AG08395 (cell line): ENCODE measurements at places on chromosomes 6 and 20.

GRCh38 chr6:116371918-116372209 is 1.1 kb downstream of the DSE start:
- DNase-seq, result no peak

GRCh38 chr6:109062216-109062615 is 32.4 kb downstream of the SESN1 start:
- DNase-seq, result no peak

- DNase-seq, result no peak
These were observed 100.1 kb downstream of the ARID1B start for GRCh38 chr6:156877126-156877863.

GRCh38 chr20:44151621-44152416 is 35.2 kb downstream of the JPH2 start:
- DNase-seq, result no peak

DNA sequence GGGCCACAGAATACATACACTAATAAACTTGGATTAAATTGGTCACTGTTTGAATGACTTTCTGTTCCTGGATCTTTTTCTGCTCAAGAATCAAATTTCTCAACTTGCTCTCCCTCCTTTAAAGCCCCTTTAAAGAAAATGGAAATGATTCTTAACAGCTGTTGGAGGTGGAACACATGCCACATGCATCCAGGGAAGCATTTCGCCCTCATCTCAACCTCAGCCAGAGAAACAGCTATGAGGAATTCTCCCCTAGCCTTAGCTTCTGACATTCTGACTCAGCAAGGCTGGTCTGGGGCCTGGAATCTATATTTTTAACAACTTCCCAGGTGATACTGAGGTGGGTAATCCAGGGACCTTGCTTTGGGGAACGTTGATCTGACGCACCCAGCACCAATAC is 263.4 kb upstream of the ECI2 start:
- peak; percentile 26 for DNase-seq

DNA sequence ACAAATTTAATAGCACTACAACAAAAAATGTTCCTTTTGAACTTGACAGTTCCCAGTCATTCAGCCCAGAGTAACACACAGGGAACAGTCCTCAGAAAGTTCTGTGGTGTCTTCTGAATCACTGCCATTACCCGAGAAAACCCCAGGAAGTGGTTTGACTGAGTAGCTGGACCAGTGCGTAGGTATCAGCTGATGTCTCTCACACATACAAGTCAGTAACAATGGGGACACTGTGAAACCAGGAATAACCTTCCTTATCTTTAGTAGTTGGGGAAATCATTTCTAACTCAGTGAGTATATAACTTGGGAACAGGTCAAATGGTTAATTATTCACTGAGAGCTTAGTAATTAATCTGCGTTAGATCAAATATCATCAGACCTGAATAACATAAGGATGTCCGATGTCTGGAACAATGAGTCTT is 73.1 kb downstream of the HIVEP2 start:
- peak; percentile 89 for DNase-seq

DNA sequence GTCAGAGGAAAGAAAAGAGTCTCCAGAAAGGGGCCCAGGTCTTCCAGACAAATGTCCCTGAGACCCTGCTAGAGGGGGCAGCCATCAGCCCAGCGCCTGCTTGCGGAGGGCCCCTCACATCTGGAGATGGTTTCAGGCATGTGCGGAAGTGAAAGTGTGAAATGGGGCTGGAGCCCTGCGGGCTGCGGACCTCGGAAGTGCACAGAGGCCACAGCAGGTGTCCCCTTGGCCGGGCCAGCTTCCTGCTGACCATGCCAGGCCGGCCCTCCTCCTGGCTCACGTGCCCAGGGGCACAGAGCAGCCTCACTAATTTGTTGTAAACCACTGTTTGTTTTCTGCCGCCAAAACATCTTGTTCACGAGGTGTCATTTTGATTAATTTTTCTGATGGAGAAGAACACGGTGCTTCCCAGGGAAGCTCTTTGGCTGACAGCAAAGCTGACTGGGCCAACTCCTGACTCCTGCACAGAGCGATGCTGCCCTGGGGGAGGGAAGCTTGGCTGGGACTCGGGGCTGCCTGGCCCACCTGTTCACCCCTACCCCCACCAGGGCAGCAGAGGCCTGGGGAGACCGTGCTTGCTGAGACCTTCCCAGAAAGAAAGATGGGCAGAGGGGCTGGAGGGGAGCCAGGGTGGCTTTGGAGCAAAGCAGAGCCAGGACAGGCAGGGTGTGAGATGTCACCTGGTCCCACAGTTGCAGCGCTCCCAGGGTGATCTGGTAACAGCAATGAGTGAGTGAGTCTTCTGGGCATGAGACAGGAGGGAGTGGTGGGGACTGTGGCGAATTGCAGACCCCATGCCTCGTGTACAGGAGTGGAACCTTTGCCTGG is 54.2 kb downstream of the BCAS4 start:
- DNase-seq, result no peak

DNA sequence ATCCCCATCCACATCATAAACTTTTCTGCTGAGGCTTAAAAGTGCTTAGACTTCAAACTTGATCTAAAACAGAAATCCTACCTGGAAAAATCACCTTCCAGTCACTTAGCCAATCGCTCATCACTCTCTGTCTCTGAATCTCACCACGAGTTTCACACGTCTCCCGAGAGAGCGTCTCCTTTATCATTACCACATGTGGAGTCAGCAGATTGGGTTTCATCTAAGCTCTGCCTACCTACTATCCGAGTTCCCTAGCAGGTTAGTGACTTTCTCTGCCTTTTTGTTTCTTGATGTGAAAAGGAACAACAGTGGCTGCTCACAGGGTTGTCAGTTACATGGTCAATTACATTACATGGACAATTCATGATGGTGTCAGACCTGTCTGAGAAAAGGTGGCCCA is 286.2 kb downstream of the ESR1 start:
- no peak for DNase-seq

- DNase-seq, result no peak
These were observed 10.6 kb downstream of the HCRTR2 start for GRCh38 chr6:55184782-55185530.

GRCh38 chr6:130882370-130882769 is 55.2 kb downstream of the SMLR1 start:
- DNase-seq, result no peak

- DNase-seq, result peak; percentile 39
These were observed 54.4 kb downstream of the GOPC start for GRCh38 chr6:117547688-117548621.

GRCh38 chr20:17648315-17648646 is 33.8 kb downstream of the RRBP1 start:
- no peak for DNase-seq

- no peak for DNase-seq
These were observed 26.6 kb upstream of the ILRUN start for GRCh38 chr6:34723203-34723602.

DNA sequence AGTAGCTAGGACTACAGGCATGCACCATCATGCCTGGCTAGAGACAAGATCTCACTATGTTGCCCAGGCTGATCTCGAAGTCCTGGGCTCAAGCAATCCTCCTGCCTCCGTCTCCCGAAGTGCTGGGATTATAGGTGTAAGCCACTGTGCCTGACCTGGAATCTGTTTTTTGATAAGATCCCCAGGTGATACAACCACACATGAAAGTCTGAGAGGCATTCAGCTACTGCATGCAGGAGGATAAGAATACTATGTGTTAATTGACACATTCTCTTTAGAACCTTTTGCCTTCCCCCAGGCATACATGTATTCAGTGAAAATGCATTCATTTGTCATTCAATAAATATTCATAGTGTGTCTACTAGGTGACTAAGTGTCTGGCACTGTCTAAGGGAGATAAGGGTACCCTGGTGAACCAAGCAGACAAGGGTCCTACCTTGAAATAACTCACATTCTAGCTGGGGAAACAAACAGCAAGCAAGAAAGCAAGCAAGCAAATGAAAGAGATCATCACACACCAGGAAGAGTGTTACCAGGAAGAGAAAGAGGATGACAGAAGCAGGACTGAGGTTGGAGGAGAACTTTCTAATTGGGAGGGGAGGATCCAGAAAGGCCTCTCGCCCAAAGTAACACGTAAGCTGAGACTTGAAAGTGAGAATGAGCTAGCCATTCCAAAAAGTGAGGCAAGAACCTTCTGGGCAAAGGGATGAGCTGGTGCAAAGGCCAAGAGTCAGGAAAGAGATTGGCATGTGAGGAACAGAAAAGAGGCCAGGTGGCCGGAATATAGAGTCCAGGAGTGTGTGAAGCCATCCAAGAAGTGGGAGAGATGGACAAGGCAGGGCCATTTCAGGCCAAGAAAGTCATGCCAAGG is 6.5 kb downstream of the GFOD1 start:
- no peak for DNase-seq

DNA sequence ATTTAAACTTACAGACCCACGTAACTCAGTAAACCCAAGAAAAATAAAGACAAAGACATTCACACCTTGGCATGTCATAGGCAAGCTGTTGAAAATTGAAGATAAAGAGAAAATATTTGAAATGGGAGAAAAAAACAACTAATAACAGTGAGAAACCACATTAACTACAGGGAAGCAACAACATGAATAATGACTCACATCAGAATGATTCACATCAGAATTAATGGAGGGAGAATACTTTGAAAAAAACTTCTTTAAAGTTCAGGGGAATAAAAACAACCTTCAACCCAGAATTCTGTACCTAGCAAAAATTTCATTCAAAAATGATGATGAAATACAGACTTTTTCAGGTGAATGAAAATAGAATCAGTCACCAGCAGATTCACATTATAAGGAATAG is 32.9 kb upstream of the SLC22A3 start:
- no peak for DNase-seq

DNA sequence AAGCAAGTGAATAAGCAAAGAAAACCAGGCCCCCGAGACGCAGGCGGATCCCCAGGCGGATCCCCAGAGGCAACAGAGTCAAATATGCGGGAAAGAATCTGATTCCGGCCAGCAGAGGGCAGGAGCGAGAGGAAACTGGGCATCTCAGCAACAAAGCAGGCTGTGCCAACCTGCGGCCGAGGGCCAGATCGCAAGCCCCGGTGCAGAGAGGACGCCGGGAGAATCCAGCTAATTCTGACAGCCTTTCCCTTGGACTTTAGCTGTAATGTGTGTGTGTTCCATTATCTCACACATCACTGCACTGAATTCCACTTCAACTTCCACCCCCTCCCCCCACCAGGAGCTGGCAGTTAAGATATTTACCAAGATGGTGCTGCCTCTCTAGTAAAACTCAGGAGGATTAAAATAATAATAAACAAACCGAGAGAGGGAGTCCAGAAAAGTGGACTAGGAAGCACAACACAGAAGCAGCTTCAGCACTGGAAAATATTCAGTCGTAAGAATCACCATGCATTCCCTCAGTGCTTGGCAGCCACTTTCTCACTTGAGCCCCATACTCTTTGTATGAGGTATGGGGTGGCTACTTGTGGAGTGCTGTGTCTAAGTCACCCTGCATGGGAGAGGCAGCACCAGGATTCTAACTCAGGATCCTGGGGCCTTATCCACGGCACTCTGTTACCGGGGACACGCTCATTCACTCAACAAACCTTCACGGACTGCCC is 66.2 kb upstream of the SNX9 start:
- DNase-seq, result peak; percentile 81

- no peak for DNase-seq
These were observed 33.8 kb upstream of the E2F3 start for GRCh38 chr6:20367743-20368485.

DNA sequence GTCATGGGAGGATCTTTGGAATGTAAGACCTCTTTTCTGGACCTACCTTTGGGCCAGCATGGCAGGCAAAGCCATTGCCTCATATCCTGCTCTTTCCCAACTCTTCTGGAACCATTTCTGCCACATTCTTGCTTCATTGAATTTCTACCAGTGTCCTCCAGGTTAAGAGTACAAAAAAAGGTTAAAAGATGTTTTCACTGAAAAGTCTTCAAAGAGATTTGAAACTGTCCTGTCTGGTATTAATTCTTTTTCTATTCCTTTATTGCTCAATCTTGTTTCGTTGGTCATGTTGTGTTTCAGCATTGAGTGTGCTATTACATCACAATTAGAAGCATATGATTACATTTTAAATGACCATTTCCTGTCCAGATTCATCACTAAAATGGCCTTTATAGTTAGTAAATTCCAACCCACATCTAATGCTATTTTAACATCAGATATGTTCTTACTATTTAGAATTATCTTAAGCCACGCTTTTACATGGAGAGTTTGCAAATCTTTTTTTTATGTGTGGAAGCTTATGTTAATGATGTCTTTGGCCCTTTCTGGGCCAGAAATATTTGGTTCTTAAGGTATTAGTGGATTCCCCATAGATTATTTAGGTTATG is 450.9 kb downstream of the GJA1 start:
- DNase-seq, result no peak

- DNase-seq, result no peak
These were observed 1591.4 kb downstream of the HACE1 start for GRCh38 chr6:103268335-103268734.

GRCh38 chr6:74404366-74404765 is 708.4 kb downstream of the CD109 start:
- DNase-seq, result no peak

- no peak for DNase-seq
These were observed 968.9 kb upstream of the EYS start for GRCh38 chr6:66675906-66676305.

- DNase-seq, result no peak
These were observed 134.8 kb downstream of the TAF4 start for GRCh38 chr20:61930776-61931475.

GRCh38 chr6:11322252-11322885 is 89.9 kb upstream of the NEDD9 start:
- no peak for DNase-seq

- no peak for DNase-seq
These were observed 13.7 kb downstream of the TAB2 start for GRCh38 chr6:149331043-149331807.
